ENCODE measurements at places on chromosomes 1 and 21.

DNA sequence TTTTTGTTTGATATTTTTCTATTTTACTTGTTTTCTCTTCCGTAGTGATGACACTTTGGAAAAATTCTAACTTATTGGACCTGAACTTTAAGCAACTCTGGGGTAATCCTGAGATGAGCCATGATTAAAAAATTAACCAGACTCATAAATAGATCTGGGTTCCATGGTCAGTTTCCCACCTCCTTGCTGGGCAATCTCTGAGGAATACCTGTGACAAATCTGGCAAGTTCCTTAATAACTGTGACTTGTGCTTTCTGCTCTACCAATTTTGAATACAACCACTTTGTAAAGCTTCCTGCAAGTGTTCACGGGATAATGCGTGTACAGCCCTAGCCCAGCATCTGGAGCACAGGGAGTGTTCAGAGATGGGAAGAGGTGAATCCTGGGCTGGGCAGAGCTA is 3.3 kb downstream of the OVGP1 start:
- no peak for DNase-seq

- DNase-seq: no peak
These were observed 168.2 kb downstream of the CLIC6 start for GRCh38 chr21:34836933-34837505.

GRCh38 chr1:37661401-37661800 is 26.7 kb upstream of the RSPO1 start:
- peak; percentile 23 for DNase-seq

- DNase-seq: no peak
These were observed 6.5 kb upstream of the LRRC39 start for GRCh38 chr1:100184536-100184935.

DNA sequence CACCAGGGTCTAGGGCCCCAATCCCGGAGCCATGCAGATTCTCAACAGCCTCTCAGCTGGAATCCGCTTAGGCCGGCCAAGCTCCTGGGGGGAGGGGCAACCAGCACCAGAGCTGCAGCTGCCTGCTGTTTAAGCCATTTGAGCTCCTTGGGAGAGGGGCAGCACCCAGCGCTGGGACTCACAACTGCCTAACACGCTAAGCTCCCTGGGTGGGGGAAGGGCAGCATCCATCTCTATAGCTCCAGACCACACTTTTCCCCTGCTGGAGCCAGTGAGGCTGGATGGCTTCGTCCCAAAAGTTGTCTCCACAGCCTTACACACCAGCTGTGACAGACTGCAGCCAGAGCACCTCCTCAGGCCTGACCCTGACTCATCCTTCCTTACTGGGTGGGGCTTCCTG is 6.9 kb upstream of the PTGFR start:
- DNase-seq: no peak

DNA sequence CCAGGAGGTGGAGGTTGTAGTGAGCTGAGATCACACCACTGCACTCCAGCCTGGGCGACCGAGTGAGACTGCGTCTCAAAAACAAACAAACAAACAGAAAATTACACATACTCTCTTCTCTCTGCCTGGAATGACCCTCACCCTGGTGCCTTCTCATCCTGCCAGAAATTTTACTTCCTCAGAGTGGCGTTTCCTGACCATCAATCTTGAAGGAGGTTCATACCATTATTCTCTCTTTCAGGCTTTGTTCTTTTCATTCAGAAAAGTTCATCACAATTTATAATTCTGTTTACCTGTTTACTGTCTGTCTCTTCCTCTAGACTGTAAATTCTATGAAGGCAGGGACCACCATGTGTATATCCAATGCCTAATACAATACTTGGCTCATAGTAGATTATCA is 79.3 kb downstream of the RPS6KA1 start:
- no peak for DNase-seq

- DNase-seq: no peak
These were observed 281.2 kb upstream of the PLXNA2 start for GRCh38 chr1:208525417-208525816.

GRCh38 chr1:181936269-181936668 is 125.2 kb downstream of the ZNF648 start:
- no peak for DNase-seq
